Natural killer cell treated with Interleukin-12 subunit alpha and Interleukin-12 subunit beta and Interleukin-15 and Interleukin-18, amount 100 ng/mL, for 72 hours (primary cell): ENCODE measurements at places on chromosomes 11 and 22. TPM values are rescaled to one million over a fixed set of nuclear protein-coding genes. Genes with fewer than 3 reads are reported as not detected.

The UEVLD gene
- total RNA-seq = 18.8 TPM

GRCh38 chr11:66331542-66332370, 4.5 kb downstream of the RIN1 start:
- no peak for DNase-seq

The MIOX gene
- total RNA-seq = not detected

The PATE4 gene
- not detected for total RNA-seq

DNA sequence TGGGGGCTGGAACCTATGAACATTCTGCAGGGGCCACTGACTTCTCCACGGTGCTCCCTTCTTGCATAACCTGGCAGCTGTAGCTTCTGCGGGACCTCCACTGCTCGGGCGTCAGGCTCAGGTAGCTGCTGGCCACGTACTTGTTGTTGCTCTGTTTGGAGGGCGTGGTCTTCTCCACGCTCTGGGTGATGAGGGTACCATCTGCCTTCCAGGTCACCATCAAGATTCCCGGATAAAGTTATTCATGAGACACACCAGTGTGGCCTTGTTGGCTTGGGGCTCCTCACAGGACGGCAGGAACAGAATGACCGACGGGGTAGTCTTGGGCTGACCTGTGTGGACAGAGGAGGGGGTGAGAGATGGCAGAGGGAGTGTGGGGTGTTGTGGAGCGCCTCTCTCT, 6.5 kb upstream of the DRICH1 start:
- no peak for DNase-seq

- no peak for DNase-seq
Measured at GRCh38 chr11:5625281-5625680, 480 bp downstream of the TRIM34 start.

The LMO2 gene
- not detected for total RNA-seq

DNA sequence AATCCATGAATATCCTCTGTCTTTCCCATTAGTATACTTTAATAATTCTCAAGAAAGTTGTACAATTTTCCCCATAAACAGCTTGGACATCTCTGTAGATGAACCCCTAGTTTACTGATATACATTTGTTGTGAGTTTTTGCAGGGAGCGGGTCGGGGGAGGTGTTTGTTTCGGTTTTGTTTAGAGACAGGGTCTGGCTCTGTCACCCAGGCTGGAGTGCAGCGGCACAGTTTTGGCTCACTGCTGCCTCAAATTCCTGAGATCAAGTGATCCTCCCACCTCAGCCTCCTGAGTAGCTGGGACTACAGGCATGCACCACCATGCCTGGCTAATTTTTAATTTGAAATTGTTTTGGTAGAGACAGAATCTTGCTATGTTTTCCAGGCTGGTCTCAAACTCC, 57.6 kb downstream of the IGLL5 start:
- DNase-seq = no peak

The ACR gene
- not detected for total RNA-seq

GRCh38 chr11:66247295-66247694, 21.1 kb upstream of the RAB1B start:
- no peak for DNase-seq

GRCh38 chr11:121873766-121874165, 242.2 kb downstream of the BLID start:
- no peak for DNase-seq

DNA sequence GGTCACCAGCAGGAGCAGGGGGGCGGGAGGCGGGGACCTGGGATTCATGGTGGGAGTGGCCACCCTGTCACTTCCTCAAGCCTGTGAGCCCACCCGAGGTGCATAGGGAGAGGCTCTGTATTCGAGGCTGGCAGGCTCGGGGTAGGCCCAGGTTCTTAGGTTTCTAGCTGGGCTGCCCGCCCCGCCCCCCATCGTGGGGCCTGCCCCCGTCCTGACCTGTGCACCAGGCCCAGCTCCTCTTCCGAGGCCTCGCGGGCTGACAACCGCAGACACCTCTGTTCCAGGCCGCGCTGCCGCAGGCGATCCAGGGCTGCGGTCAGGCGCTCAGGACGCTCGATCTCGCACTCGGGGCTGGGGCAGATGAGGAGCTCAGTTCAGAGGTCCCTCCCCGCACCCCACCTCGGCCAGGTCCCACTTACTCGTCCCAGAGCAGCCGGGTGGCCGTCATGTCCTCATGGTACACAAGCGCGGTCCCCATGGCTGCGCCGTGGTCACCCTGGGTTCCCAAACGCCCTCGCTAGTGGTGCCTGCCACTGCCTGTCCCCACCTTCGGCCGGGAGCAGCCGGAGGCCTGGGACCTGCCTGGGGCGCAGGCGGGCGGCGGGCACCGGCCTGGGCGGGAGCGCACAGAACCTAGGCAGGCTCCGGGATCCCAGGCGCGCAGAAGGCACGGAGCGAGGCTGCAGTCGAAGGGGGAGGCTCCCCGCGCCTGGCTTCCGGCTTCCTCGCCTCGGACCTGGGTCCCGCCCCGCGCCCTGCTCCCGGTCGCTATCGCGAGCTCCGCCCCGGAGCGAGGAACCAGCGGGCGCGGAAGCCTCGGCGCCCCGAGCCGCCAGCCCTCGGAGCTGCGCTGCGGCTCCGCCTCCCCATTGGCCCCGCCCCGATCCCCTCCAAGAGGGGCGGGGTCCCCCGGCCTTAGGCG, at the start of gene HDAC10:
Gene HDAC10, minus strand, starts transcription at position 711 of the 922 bp plus-strand sequence. Its CDS starts 233 bp downstream, at position 478.
- peak; percentile 91 for DNase-seq

The GRAP2 gene
- 13.2 TPM for total RNA-seq

DNA sequence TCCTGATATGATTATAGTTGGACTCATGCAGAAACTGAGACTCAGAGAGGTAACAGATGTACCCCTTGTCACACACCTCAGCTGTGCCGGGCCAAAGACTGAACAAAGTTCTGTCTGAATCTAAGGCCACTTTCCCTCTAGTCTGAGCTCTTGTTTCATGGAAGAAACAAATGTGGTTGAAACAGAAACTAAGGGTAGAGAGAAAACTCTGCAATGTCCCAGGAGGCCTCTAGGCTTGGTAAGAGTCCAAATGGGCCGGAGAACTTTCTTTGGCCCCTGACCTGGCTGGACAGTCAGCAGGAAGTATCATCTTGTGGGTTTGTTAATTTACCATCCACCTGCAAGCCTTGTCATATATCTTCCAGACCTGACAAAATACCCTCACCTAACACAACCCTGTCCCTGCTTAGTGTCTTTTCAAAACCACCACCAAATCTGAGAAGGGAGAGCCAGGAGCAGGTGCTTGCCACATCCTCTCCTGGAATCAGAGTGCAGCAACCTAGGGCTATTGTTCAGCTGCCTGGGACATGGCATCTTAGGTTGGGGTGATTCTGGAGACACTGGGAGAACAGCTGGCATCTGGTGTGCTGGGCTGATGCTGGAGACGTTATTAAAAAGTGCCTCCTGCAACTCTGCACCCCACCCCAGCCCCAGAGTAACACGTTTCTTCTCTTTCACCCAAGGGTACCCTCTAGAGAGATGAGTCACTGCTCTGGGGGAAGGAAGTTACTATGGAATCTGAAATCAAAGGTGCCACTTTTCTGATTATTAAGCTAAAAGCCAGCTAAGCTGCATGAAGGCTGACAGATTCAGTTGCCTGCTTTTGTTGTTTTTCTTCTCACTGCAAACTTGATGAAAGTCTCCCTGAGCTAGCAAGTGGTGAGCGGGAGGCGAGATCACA, 126.3 kb upstream of the TIMP3 start:
- DNase-seq = no peak

- DNase-seq = no peak
Measured at GRCh38 chr22:37732699-37733607, 36.1 kb downstream of the TRIOBP start.

The CREB3L1 gene
- total RNA-seq = not detected

The MMP13 gene
- not detected for total RNA-seq

DNA sequence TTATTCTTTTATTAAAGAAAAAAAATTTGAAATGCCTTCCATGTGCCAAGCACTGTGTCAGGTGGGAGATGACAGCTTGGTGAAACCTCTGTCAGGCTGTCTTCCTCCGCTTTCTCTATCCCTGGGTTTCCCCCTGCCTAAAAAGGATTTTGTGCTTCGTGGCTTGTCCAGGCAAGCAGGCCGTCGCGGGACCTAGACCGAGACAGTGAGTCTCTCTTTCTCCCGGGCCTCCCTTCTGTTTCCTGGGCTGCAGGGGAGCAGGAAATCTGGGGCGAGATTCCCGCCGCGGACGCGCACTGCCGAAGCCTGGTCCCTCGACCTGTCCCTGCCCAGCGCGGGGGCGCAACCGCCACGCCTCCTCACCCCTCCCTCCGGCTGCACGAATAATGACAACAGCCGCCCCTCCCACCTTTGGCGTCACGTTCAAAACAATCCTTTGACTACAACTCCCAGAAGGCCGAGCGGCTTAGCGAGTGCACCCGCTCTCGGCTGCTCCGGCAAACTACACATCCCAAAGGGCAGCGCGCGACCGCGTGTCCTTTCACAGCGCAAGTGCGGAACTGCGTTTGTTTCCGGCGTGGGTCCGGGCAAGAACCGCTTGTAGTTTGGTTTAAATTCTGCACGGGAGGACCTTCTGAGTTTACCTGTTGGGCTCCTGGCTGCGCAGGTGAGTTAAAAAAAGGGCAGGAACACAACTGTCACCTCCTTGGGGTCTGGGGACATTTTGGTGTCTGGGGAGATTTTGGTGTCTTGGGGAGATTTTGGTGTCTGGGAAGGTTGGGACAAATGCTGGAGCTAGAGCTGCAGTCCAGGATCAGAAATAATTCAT, at the start of gene CLP1:
Gene CLP1, plus strand, starts transcription at position 569 of the 829 bp plus-strand sequence. CDS start 1,715 bp downstream, outside the sequence.
- DNase-seq = peak; percentile 99

GRCh38 chr11:114246321-114247069, 49.7 kb upstream of the NNMT start:
- DNase-seq = no peak

DNA sequence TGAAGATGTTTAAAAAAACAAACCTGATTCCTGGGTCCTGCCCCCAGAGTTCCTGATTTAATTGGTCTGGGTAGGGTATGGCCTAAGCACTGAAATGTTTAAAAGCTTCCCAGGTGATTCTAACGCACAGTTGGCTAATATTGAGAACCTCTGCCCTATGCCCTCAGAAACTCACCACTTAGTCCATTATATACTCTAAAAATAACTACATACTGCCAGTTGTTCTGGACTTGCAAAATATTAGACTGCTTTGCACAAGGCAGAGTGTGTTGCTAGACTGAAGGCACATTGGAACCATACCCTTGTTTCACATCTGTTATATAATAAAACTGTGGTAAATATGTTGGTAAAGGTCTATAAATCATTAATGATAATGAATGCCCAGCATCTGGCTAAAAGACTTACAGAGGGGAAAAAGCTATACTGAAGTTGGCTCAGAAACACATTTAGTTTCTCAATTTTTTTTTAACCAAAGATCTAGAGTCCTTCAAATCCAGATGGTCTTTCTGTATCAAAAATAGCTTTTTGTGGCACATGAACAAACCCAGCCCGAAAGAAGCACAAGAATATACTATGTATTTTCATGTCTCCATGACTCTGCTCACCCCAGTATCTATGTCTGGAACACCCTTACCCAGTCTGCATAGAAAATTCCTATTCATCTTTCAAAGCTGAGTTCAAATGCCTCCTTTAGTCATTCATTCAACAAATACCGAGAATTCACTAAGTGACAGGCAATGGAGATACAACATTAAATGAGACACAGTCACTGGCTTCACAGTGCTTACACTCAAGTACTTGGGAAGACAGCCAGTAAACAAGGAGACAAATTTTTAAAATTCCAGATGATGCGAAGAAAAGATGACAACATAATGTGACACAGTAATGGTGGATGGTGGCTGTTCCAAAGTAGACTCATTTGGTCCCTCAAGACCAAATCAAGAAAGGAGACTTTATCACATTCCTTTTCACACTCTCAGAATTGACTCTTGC, 44.1 kb downstream of the RBFOX2 start:
- DNase-seq = no peak

DNA sequence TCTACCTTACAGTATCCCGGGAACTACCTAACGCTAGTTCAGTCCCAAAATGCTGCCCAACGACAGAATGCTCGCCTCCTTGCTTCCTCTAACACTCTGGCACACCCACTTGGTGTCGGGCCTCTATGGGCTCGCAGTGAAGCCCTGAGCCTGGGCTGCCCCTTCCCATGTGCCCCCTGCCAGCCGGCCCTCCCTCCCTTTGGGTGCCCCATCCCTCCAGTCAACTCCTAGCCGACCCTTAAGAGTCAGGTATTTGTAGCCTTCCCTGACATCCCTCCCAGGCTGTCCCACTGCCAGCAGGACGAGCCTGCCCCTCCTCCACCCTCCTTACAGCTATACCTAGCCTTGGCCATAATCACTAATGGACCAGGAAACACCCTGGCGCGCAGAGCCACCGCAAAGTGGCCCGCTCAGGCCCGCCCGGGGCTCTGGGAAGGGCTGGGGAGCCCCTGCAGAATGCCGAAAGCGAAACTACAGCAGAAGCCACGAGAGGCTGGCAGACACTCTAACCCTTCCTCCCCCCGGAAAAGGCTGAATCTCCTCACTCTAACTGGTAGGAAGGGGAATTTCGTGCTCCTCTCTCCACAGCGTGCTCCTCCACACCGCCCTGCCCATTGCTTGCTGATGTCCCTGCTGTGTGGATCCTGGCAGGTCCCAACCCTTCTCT, 8.2 kb downstream of the CBX7 start:
- peak; percentile 92 for DNase-seq

The LGALS1 gene
- total RNA-seq = 290 TPM

The OR8G5 gene
- not detected for total RNA-seq

The RTCB gene
- total RNA-seq = 114 TPM

GRCh38 chr11:77596626-77597025, 6.9 kb downstream of the AQP11 start:
- DNase-seq = no peak

The SNX32 gene
- total RNA-seq = 1.0 TPM

GRCh38 chr11:110168033-110168803, 75.0 kb downstream of the ZC3H12C start:
- no peak for DNase-seq

DNA sequence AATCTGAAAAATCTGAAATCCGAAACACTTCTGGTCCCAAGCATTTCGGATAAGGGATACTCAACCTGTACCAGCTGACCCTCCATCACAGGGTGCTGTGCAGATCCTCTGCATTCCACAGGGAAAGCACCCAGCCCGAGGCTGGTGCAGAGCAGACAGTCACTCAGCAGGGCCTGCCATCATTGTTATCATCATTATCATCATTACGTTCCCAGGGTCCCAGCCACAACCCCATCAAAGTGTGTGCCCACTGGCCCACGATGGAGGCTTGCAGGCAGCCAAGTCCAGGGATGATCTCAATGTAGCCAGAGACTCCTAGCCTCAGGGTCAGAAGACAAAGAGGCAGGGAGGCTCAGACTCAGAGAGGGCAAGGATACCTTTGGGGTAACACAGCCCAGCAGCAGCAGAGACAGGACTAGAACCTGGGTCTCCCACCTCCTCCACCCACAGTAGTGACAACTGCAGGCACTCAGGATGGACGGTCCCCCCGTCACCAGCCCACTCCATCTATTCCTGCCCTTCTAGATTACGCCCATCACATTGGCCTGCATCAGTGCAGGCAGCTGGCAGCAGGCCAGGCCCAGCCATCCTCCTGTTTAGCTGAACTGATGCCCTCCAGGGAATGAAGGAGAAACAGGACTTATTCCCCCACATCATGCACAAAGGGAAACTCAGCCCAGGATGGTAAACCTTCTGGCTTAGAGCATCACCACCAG, 10.3 kb downstream of the GAL3ST1 start:
- no peak for DNase-seq

DNA sequence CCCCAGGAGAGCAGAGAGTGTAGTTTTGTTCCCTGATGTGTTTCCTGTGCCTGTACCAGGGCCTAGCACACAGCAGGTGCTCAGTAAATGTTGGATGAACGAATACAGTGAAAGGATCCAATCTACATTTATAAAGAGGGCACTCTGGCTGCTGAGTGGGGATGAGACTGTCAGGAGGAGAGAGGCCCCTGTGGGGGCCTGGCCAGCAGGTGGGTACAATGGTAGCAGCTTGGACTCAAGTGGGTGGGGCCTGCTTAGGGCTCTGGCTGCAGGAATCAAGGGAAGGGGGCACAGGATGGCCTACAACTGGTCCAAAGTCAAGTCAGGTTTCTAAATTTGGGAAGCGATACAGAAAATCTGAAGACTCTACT, 156.6 kb upstream of the GRK3 start:
- no peak for DNase-seq
